Fibroblast of skin of right quadriceps (primary cell): ENCODE measurements at places on chromosomes 11 and 22.
A peak's percentile ranks its signal among the peaks of the same experiment; 100 is the strongest.

DNA sequence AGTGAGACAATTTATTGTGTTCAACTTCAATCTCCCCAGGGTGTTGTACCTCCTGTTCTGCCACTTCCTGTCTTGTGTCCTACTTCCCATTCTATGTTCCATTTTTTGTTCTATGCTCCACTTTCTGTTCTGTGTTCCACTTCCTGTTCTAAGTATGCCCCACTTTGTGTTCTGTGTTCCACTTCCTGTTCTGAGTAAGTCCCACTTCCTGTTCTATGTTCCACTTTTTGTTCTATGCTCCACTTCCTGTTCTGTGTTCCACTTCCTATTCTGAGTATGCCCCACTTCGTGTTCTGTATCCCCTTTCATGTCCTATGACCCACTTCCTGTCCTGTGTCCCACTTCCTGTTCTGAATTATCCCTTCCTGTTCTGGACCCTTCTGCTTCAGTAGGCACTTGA is 732.7 kb downstream of the TBC1D22A start:
- DNase-seq: no peak

DNA sequence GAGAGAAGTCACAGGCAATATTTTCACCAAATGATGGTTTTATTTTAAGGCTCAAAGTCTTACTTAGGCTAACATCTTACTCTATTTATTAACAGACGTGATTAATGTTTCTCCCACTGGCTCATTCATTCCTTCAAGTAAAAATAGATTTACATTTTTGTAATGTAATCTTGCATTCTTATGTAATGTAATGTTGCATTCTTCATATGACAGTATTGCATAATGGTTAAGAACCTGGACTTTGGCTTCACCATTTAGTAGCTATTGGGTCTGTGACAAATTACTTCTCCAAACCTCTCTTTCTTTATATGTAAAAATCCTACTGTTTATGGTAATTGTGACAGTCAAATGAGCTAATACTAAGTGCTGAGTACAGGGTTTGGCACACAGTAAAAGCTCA is 3.3 kb upstream of the DIXDC1 start:
- peak; percentile 46 for DNase-seq

DNA sequence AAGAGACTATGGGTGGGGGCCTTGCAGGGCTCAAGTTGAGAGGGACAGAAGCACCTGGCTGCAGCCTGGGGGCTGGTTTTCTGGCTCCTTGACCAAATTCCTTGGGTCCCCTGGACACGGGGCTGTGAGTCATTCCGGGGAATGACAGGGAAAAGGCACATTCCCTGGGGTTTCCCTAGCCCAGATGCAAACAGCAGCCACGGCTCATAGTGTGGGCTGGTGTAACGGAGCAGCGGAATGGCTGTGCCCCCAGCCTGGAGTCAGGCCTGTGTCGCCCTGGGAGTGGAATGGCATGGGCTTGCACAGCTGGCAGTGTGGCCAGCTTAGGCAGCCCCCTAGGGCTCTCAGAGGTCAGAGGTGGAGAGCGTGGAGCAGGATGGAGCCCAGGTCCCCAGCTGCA is 77.6 kb upstream of the KCNQ1OT1 start:
- DNase-seq: no peak

DNA sequence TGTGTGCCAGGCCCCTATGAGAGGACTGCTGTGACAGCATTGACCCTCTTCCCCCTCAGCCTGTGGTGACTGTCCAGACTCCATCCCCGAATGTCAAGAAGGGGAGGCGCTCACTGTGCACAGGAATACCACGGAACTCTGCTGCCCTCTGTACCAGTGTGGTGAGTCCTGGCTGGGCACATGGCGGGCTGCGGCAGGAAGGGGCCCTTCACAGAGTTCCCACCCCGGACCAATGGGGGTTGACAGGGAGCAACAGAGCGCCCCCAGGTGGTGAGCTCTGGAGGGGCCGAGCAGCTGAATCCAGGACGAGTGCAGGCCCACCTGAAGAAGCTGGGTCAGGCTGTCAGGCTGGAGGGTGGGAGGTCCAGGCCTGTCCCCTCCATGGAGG is 83.8 kb upstream of the MYOD1 start:
- no peak for DNase-seq

DNA sequence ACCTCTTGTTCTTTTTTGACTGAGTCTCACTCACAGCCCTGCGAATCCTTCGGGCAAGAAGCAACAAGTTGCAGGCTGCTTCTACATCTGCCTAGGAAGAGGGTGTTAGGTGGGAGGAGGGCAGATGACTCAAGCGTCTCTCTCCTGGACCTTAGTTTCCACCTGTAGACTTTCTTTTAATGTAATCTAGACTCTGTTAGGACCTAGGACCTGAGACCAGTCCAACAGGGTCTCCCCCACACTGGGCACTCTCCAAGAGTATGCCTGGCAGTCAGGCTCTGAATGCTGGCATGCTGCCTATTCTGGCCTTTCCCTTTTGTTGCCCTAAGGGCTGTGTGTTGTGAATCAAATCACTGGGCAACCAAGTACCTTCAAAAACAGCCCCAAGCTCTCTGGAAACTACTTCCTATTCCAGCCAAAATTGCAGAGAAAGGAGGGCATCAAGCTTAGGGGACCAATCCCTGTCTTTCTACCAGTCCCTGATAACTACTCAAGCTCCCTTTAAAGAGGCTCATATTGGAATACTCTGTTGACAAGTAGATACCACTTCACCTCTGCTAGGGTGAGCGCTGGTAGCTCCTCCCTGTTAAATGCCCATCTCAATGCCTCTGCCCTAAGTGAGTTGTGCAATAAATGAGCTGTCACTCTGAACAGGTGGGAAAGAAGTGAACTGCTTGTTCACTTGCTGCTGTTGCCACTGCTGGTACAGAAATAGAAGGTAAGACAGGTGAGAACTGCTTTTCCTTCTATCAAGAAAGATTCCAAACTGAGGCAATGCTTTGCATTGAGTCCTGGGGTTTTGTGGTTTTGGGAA is at the start of gene BBOX1:
TSS of gene BBOX1 (plus strand) at position 514 of the 814 bp plus-strand sequence. CDS start 14,616 bp downstream, outside the sequence.
- DNase-seq: no peak

GRCh38 chr11:12042215-12042676 is 33.8 kb upstream of the DKK3 start:
- DNase-seq: peak; percentile 98

DNA sequence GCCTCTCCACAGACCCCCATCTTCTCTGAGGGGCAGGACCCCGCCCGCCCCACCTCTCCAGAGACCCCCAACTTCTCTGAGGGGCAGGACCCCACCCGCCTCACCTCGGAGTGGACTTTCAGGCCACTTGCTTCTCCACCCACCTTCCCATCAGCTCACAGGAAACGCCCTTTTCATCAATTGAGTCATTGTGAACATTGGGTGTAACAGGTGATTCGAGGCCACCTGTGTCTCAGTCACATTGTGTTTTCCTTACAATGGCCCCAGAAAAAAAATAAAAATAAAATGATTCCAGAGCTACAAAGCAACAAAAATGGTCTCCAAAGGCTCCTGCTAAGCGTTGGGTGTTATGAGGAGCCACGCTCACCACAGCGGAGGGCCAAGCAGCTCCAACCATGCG is 36.0 kb downstream of the BRD1 start:
- DNase-seq: no peak

- DNase-seq: no peak
Observed at GRCh38 chr11:1703146-1703545, 6.2 kb downstream of the KRTAP5-6 start.

GRCh38 chr11:111327908-111328624 is 29.7 kb downstream of the POU2AF3 start:
- no peak for DNase-seq

DNA sequence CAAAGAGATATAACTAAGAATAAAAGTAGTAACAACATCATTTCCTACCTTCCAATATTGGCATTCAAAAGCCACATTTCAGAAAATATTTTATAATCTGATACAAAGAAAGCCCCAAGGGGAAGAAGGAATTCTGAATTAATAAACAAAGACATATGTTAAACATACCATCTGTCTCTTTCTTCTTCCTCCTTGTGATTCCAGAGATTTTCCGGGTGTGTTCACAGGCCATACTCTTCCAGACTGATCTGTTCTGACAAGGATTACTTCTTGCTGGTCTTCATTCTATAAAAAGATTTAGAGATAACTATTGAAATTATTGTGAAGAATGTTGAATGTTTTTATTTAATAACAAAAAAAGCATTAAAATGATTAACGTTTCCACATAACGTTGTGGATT is 65.0 kb downstream of the CWF19L2 start:
- peak; percentile 3 for DNase-seq

GRCh38 chr11:36357831-36358230 is 61.7 kb downstream of the PRR5L start:
- DNase-seq: no peak

DNA sequence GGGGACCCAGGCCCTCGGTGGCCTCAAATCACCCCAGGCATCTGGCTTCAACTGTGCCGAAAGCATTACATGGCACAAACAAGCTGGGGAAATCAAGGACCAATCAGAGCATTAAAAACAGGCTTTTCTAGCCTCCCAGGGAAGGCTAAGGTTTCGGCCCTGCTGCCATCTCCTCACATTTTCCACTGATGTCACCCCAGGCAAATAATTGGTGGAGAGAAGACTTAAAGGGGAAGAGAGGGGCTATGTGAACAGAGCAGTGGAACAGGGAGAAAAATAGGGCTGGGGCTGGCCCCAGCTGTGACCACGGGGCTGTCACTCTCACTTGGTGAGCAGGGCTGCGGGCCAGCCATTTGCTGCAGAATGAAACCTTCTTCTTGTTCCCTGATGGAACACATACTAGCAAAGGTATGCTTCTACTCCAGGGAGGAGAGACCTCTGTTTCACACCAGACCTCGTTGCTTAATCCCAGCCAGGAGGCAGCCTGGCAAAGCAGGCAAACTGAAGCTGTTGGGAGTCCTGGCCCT is 581.3 kb downstream of the SOX6 start:
- no peak for DNase-seq

GRCh38 chr22:45211848-45212247 is 28.8 kb downstream of the KIAA0930 start:
- no peak for DNase-seq

DNA sequence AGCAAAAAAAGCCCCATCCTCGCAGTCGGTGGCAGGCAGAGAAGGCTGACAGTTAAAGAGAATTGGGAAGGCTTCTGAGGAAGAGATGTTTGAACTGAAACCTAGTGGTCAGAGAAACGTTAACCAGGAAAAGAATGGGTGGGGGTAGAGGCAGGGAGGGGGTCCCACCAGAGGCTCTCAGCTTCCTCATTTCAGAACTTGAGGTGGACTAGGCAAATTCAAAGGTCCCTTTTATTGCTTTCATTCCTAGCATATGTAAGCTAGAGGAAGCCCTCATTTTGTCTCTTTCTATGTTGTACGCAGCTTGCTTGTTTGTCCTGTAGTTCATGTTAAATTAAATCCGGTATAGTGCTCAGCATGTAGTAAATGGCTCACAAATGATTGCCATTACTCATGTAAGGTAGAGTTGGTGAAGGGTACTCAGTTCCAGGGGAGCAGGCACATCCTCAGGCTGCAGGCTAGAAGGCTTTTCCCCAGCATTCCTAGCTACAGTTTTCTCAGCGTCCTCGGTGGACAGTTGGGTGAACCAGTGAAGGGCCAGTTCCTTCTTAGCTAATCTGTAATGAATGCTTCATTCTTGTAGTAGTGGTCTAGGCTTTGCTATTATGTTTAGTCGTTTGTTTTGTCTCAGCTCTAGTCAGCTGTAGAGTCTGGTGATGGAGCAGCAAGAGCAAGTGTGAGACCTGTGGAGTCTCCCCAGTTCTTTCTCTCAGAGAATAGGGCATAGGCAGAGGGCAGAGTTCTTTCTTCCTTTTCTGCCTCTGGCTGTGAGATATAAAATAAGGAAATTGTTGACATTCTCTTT is 58.6 kb downstream of the UVRAG start:
- DNase-seq: no peak

DNA sequence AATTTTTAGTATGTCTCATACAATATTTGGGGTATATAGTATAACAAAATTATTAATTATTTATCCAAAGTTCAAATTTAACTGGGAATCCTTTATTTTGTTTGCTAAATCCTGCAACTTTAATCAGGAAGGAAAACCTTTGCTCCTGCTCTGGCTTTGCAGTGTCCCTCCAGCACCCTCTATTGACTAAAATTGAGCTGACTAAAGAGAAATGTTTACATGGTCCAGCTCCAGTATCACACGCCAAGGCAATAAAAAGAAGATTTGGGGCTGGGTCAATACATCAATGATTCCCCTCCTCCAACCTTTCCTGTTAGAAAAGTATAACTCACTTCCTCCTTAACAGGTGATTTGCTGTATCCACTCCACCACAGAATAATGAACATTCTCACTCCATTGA is 153.0 kb upstream of the LRRC4C start:
- DNase-seq: peak; percentile 10

GRCh38 chr11:125931668-125932067 is 14.2 kb upstream of the VSIG10L2 start:
- no peak for DNase-seq

DNA sequence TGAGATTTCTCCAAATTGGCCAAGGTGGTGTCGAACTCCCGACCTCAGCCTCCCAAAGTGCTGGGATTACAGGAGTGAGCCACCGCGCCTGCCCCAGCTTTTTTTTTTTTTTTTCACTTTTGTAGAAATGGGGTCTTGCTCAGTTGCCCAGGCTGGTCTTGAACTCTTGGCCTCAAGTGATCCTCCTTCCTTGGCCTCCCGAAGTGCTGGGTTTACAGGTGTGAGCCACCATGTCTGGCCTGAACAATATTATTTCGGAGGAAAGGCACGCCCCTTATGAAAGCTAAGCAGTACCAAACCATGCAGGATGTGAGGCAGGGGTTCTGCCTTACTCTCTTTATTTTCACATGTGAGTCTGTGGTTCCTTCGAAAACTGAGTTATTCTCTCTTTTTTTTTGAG is 16.1 kb downstream of the MTCH2 start:
- DNase-seq: no peak

DNA sequence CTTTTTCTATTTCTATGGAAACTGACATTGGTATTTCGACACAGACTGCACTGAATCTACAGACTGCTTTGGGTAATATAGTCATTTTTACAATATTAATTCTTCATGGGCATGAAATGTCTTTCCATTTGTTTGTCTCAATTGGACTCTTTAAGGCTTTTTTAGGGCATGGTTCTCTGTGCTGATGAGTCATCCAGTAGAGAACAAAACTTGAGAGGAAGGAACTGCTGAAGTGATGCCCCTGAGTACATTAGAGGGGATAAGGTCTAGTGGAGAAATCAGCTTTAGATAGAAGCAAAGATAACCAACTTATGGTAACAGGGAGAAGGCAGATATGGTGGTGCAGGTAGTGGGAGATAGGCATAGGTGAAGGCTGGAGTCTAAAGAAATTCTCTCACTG is 25.1 kb downstream of the TSG101 start:
- no peak for DNase-seq

DNA sequence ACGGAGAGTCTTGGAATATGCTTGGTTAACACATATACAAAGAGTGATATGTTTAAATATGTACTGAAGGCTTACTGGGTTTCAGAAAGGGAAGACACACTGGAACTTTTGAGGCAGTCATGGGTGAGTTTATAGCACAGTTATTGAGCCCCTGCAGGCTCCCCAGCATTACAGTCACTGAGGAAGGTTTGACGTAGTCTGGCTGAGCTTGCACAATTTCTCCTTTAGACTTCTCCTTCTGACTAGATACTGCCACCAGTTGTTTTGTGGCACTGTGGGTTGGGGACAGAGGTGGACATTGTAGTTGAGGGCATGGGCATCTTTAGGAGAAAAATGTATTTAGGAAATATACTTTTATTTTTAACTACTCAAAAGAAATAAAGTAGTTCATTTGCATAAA is 285.4 kb downstream of the C11orf87 start:
- no peak for DNase-seq
